ENCODE measurements at places on chromosomes 2 and 18. TPM values are rescaled to one million over a fixed set of nuclear protein-coding genes. Genes with fewer than 3 reads are reported as not detected.

ANO7 gene
- not detected for polyA plus RNA-seq

DRC1 gene
- 0.16 TPM for polyA plus RNA-seq

DSEL gene
- polyA plus RNA-seq = 33.6 TPM

CD207 gene
- polyA plus RNA-seq = not detected

DQX1 gene
- polyA plus RNA-seq = 0.78 TPM

RESP18 gene
- not detected for polyA plus RNA-seq

HOXD3 gene
- polyA plus RNA-seq = not detected

NT5DC4 gene
- not detected for polyA plus RNA-seq

IL36B gene
- not detected for polyA plus RNA-seq

SALL3 gene
- polyA plus RNA-seq = 0.24 TPM

C2orf66 gene
- polyA plus RNA-seq = 1.4 TPM

COL6A3 gene
- 0.06 TPM for polyA plus RNA-seq

IL1RL1 gene
- polyA plus RNA-seq = not detected

TMEM169 gene
- polyA plus RNA-seq = 28.8 TPM

CAPN14 gene
- 3.0 TPM for polyA plus RNA-seq

DPP10 gene
- 15.1 TPM for polyA plus RNA-seq

CTNNA2 gene
- polyA plus RNA-seq = 184 TPM

AQP12A gene
- polyA plus RNA-seq = not detected

TRIB2 gene
- polyA plus RNA-seq = 123 TPM

ZEB2 gene
- 2.2 TPM for polyA plus RNA-seq

CPLX4 gene
- not detected for polyA plus RNA-seq

ZFAND2B gene
- polyA plus RNA-seq = 101 TPM
